ENCODE measurements at places on chromosomes 13 and 19.

GRCh38 chr19:35715355-35715809, 2.4 kb upstream of the KMT2B start:
- H3K36me3 ChIP-seq: no peaks in the 10 kb centered on the region
- H3K27ac ChIP-seq: peak overlapping the region; percentile 98
- no peak for DNase-seq
- H3K4me3 ChIP-seq: no peak overlapping the region

GRCh38 chr13:52975161-52975560, 53.5 kb upstream of the OLFM4 start:
- H3K27me3 ChIP-seq: no peaks in the 10 kb centered on the region
- H3K4me3 ChIP-seq: no peak overlapping the region
- H3K27ac ChIP-seq: no peak overlapping the region
- no peaks in the 10 kb centered on the region for H3K36me3 ChIP-seq
- DNase-seq: no peak
- no peaks in the 10 kb centered on the region for H3K4me1 ChIP-seq

DNA sequence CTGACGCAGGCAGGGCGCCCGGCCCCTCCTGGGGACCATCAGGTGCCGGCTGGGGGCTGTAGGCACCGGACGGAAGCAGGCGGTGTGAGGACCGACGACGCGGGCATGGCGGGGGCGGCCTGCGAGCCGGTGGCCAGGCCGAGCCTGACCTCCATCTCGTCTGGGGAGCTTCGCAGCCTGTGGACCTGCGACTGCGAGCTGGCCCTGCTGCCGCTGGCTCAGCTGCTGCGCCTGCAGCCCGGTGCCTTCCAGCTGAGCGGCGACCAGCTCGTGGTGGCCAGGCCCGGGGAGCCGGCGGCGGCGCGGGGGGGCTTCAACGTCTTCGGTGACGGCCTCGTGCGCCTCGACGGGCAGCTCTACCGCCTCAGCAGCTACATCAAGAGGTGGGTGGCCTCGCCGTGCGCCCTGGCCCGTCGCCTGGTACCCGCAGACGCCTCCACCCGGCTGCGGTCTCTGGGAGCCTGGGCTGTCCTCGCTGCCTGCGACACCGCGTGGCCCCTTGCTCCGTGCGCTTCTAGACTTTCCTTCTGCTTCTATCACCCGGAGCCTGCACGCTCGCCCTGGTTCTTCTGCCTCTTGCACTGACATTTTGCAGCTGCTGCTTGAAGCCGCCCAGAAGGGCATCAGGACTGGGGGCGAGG, 460 bp downstream of the MEDAG start:
- DNase-seq: no peak
- peaks cover 33% of the 10 kb centered on the region for H3K4me1 ChIP-seq
- H3K36me3 ChIP-seq: no peaks in the 10 kb centered on the region
- H3K27ac ChIP-seq: peak overlapping the region; percentile 49
- peak overlapping the region; percentile 36 for H3K4me3 ChIP-seq

- no peak overlapping the region for H3K4me3 ChIP-seq
- no peak for DNase-seq
- no peaks in the 10 kb centered on the region for H3K36me3 ChIP-seq
- peaks cover 6% of the 10 kb centered on the region for H3K4me1 ChIP-seq
Observed at GRCh38 chr13:50320271-50320862, 305.1 kb downstream of the KCNRG start.

GRCh38 chr19:33758541-33759013, 38.1 kb upstream of the KCTD15 start:
- H3K27me3 ChIP-seq: peaks cover 34% of the 10 kb centered on the region
- no peak overlapping the region for H3K27ac ChIP-seq
- no peaks in the 10 kb centered on the region for H3K4me1 ChIP-seq
- DNase-seq: no peak
- H3K4me3 ChIP-seq: no peak overlapping the region

- no peak for DNase-seq
- H3K4me1 ChIP-seq: no peaks in the 10 kb centered on the region
- H3K27me3 ChIP-seq: no peaks in the 10 kb centered on the region
- H3K27ac ChIP-seq: no peak overlapping the region
Observed at GRCh38 chr19:31419871-31420445, 70.7 kb upstream of the TSHZ3 start.

DNA sequence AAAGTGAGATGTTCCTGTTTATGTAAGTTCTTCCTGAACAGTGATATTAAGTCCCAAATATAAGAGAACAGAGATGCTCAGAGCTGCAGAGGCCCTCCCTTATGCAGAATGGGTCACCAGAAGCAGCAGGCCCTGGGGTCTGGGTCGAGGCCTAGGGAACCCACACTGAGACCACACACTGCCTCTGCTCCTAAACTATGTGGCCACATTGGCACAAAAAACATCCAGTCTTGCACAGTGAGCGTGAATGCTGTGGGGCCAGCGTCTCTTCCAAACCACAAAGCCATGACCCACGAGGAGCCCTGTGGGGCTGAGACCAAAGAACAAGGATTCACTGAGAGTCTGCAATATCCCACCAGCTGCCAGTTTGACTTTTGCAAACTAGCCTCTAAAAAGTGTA, 23.6 kb downstream of the PROZ start:
- no peak overlapping the region for H3K4me3 ChIP-seq
- no peak for DNase-seq
- peaks cover 42% of the 10 kb centered on the region for H3K36me3 ChIP-seq
- H3K4me1 ChIP-seq: peaks cover 7% of the 10 kb centered on the region
- H3K27ac ChIP-seq: no peak overlapping the region

- H3K36me3 ChIP-seq: no peaks in the 10 kb centered on the region
- no peaks in the 10 kb centered on the region for H3K4me1 ChIP-seq
- no peak overlapping the region for H3K4me3 ChIP-seq
- no peak for DNase-seq
- H3K27ac ChIP-seq: no peak overlapping the region
Observed at GRCh38 chr13:107834717-107835116, 380.6 kb downstream of the LIG4 start.

GRCh38 chr19:17420475-17420924, 653 bp downstream of the MVB12A start:
- H3K27me3 ChIP-seq: no peaks in the 10 kb centered on the region
- H3K36me3 ChIP-seq: peaks cover 23% of the 10 kb centered on the region
- H3K27ac ChIP-seq: peak overlapping the region; percentile 87
- peaks cover 4% of the 10 kb centered on the region for H3K4me1 ChIP-seq
- no peak for DNase-seq

DNA sequence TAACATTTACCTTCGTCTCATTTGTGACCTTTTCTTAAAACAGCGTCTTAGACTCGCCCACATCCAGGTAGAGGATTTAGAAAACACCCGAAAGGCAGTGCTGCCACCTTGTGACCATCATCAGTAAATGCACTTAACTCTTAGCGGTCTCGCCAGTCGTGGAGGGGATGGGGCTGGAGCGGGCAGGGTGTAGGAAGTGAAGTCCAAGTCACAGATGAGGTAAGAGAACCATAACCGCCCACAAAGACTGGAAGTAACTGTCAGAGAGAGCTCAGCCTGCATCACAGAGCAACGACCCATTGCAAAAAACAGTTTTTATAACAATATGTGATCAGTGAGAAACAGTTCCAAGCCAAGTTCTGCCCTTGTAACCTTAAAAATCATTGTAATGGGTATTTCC, 10.7 kb upstream of the CEACAM3 start:
- peaks cover 6% of the 10 kb centered on the region for H3K27me3 ChIP-seq
- peaks cover 6% of the 10 kb centered on the region for H3K4me1 ChIP-seq
- DNase-seq: no peak
- no peak overlapping the region for H3K4me3 ChIP-seq
- H3K36me3 ChIP-seq: no peaks in the 10 kb centered on the region
- H3K27ac ChIP-seq: peak overlapping the region; percentile 54

- H3K36me3 ChIP-seq: no peaks in the 10 kb centered on the region
- no peaks in the 10 kb centered on the region for H3K27me3 ChIP-seq
- no peak overlapping the region for H3K27ac ChIP-seq
- H3K4me3 ChIP-seq: no peak overlapping the region
- DNase-seq: no peak
Observed at GRCh38 chr19:47389150-47389556, 30.2 kb downstream of the MEIS3 start.

DNA sequence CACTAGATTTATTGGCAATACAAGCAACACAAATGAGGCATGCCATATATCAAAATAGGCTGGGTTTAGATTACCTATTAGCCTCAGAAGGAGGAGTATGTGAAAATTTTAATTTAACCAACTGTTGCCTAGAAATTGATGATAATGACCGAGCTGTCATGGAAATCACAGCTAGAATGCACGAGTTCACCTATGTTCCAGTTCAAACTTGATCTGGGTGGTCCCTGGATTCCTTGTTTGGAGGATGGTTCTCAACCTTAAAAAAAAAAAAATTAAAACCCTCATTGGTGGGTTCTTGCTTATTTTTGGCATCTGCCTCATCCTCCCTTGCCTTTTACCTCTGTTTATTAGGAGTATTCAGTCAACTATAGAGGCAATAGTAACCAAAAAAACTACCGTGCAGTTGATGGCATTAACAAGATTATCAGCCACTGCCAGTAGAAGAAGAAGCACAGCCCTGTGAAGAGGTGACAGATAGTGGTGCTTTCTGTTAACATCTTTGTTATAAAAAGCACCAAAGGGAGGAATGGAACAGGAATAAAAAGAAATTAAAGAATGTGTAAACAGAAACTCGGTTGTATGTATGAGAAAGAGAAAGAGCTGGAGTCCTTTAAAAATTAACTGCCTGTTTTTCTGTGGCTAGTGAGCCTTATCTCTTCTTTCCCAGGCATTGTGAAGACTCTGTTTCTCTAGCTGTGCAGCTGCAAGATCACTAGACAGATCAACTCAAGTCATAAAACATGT, 106.4 kb downstream of the ZNF429 start:
- H3K4me3 ChIP-seq: no peak overlapping the region
- no peak overlapping the region for H3K27ac ChIP-seq
- no peaks in the 10 kb centered on the region for H3K4me1 ChIP-seq
- no peaks in the 10 kb centered on the region for H3K36me3 ChIP-seq
- no peak for DNase-seq

DNA sequence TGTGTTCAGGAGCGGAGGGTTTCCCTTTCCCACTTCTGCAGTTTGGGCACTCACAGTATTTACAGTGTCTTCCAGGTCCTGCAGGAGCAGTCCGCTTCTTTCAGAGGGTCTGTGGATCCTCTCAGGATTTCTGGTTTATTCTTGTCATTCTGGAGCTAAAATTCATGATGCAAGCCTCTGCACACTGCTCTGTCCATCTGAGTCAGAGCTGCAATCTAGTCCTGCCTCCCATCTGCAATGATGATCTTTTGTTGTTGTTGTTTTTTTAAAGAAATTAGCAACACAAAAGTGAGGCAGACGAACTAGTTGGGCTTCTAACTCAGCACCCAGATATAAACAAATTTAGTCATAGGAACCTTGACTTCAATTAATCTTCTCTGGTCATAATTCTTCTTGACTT, 86.5 kb downstream of the DLEU7 start:
- DNase-seq: no peak
- H3K27me3 ChIP-seq: no peaks in the 10 kb centered on the region
- peaks cover 22% of the 10 kb centered on the region for H3K4me1 ChIP-seq
- no peaks in the 10 kb centered on the region for H3K36me3 ChIP-seq
- H3K27ac ChIP-seq: peak overlapping the region; percentile 82
- no peak overlapping the region for H3K4me3 ChIP-seq

- no peak overlapping the region for H3K27ac ChIP-seq
- DNase-seq: no peak
- H3K4me3 ChIP-seq: no peak overlapping the region
- H3K27me3 ChIP-seq: no peaks in the 10 kb centered on the region
- H3K4me1 ChIP-seq: peaks cover 3% of the 10 kb centered on the region
Observed at GRCh38 chr13:19597523-19597922, 35.9 kb upstream of the MPHOSPH8 start.

- no peaks in the 10 kb centered on the region for H3K36me3 ChIP-seq
Observed at GRCh38 chr13:29743201-29743786, 107.1 kb downstream of the UBL3 start.

GRCh38 chr19:42443944-42444398, 1.2 kb upstream of the CXCL17 start:
- no peaks in the 10 kb centered on the region for H3K27me3 ChIP-seq
- no peaks in the 10 kb centered on the region for H3K36me3 ChIP-seq
- no peak for DNase-seq
- H3K27ac ChIP-seq: peak overlapping the region; percentile 93

GRCh38 chr19:43464134-43464775, 1.2 kb downstream of the LYPD3 start:
- DNase-seq: peak; percentile 63
- H3K4me3 ChIP-seq: peak overlapping the region; percentile 54
- H3K27ac ChIP-seq: peak overlapping the region; percentile 92

DNA sequence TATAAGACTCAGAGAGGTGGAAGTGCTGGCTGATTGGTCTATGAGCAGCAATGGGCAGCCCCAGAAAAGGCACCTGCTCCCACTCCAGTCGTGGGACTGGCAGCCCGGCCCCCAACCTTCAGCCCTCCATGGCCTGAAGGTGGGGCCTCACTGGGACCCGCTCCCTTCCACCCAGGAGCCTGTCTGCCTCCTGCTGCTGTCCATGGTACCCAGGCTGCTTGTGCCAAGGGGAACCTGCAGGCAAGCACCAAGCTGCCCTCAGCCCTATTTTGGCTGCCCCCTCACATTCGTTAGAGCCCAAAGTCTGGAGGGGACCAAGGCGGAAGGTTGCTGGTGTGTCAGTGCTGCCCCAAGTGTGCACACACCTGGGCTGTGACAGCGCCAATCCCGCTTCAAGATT, 2304.9 kb downstream of the PCDH9 start:
- no peak overlapping the region for H3K27ac ChIP-seq
- H3K4me3 ChIP-seq: no peak overlapping the region
- DNase-seq: no peak
- no peaks in the 10 kb centered on the region for H3K4me1 ChIP-seq

DNA sequence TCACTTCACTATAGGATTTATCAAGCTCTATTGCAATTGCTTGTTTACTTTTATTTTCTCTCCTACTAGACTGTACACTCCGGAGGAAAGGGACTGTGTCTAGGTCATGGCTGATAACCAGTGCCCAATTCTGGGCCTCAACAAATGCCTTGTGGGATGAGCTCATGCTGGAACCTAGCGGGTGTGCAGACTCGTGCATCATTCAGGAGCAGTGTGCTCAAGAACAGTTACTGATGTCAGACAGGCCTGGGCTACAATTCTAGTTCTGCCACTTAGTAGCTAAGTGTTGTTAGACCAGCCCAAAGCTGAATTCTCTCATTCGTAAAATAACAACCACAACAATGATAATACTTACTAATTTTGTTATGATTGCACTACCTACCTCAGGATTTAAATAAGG, 95.4 kb downstream of the CYSLTR2 start:
- no peak for DNase-seq
- no peak overlapping the region for H3K4me3 ChIP-seq
- peaks cover 19% of the 10 kb centered on the region for H3K4me1 ChIP-seq
- H3K36me3 ChIP-seq: no peaks in the 10 kb centered on the region
- no peaks in the 10 kb centered on the region for H3K27me3 ChIP-seq

DNA sequence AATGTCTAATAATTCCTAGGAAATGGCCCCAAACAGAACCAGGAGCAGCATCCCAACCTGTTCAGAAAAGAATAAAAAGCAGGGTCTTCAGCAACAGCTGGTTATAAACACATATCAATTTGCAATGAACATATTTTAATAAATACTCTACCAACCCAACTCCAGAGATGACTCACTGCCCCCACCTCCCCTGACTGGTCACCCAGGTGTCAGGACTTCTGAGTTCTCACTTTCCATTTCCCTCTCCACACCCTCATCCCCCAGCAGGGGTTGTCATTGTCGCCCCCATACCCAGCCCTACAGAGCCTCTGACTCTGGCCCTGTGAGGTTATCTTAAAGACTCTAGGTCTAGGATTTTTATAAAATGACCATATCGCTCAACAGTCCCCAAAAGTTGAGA, 6.9 kb downstream of the SERPINE3 start:
- H3K36me3 ChIP-seq: no peaks in the 10 kb centered on the region
- H3K27ac ChIP-seq: no peak overlapping the region
- no peaks in the 10 kb centered on the region for H3K4me1 ChIP-seq
- no peak overlapping the region for H3K4me3 ChIP-seq
- no peak for DNase-seq
